ENCODE measurements at places on chromosomes 16 and 17.
A peak's percentile ranks its signal among the peaks of the same experiment; 100 is the strongest.

GRCh38 chr17:6100891-6101500 is 30.8 kb downstream of the WSCD1 start:
- no peak for DNase-seq

DNA sequence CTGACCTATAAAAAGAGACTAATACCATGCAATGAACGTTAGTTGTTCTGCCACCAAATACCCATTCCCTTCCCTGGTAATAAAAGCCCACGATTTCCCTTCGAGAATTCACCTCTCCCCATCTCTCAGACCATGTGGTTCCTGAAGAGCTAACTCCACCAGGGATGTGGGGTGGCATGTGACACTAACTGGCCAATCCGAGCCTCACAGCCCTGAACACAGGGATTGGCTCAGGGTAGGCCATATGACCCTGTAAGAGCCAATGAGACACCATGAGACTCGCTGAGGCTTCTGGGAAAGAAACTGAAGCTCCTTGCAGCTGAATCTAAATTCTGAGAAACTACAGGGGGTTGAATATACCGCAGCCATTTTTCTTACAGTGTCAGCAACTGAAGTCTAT is 21.1 kb downstream of the HELZ start:
- no peak for DNase-seq

- no peak for DNase-seq
These were observed 5.6 kb downstream of the GLG1 start for GRCh38 chr16:74601126-74601871.

GRCh38 chr16:54459509-54460262 is 173.1 kb upstream of the IRX3 start:
- DNase-seq: no peak

GRCh38 chr17:8711291-8711690 is 33.3 kb downstream of the CCDC42 start:
- no peak for DNase-seq

DNA sequence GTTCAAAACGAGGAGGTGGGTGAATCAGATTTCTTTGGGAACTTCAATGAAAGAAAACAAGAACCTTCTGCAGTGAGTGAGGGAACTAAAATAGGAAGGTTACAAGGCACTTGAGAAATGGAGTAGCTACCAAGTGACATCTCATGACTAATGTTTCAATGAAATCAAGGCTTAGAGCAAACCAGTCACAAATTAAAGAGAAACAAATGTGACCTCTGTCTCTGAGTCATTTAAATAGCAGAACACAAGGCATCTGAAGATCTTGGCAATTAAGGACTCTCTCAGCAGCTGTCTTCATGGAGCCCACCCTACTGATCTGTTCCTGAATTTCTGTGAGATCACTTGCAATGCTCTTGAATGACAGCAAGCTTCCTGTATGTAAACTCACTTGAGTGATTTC is 109.5 kb downstream of the CDH11 start:
- DNase-seq: no peak

DNA sequence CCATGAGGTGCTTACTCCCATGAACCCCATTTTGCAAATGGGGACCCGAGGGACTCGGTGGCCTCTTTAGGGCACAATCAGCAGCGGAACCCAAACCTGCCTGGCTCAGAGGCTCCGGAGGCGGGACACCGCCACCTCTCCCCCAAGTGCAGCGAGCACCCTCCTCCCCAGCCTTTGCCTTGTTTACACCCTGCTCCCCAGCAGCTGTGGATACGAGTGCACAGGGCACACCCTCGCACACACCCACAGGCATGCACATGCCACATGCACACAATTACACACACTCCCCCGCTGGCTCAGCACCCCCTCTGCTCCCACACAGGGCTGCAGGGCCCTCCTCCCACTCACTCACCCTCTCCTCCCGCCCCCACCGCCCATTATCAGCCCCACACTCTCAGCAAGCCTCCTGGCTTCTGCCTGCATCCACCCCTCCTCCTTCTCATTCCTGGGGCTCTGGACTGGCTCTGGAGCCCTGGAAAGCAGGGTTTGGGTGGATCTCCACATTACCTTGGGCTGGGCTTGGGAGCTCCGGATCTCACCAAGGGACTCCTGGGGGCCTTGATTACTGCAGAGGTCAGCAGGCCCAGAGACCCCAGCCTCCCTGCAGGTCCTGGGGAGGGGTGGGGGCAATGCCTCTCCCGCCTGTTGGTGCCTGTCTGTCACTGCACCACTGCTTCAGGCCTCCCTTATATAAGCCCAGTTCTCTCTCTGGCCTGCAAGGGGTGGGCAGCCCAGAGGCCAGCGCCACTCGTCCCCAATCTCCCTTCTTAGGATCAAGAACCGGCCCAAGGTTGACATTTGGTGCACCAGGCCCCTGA is 6.4 kb downstream of the PDK2 start:
- peak; percentile 57 for DNase-seq

GRCh38 chr16:11372073-11372828 is 27.0 kb downstream of the RMI2 start:
- no peak for DNase-seq

- DNase-seq: no peak
These were observed 62.9 kb downstream of the SMURF2 start for GRCh38 chr17:64599187-64599676.

GRCh38 chr16:66115373-66115772 is 251.1 kb upstream of the CDH5 start:
- no peak for DNase-seq

DNA sequence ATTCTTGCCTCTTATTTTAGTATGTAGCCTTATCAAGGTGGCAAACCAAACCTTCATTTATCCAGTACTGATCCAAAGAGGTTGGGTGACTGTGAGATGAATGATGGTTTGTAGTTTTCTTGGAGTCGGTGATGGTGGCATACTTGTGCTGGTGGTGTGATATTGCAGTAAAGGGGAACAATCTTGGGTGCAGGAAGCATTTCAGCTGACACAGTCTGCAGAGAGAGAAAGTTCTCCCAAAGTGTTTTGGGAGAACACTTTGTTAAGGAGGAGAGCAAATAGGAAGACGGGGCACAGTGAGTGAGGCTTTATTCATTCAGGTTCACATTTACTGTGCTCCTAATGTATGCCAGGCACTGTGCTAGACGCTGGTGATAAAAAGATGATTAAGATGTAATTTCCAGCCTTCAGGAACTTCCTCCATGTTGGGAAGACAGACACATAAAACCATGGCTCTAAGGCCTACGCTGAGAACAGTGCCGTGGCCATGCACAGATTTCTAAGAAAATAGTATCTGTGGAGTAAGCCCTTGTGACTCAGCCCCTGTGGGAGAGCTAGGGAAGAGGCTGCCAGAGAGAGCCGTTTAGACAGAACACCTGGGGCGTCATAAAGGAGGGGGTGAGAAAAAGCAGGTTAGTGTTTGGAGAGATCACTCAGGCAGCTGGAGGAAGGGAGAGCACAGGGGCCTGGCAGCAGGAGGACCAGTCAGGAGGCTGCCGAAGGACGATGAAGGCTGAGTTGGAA is 13.8 kb downstream of the HEATR3 start:
- DNase-seq: no peak

All from Ammon's horn (tissue), 1 donor.